ENCODE measurements at places on chromosomes 7 and 10. TPM values are rescaled to one million over a fixed set of nuclear protein-coding genes. Genes with fewer than 3 reads are reported as not detected.

- DNase-seq: peak; percentile 82
These were observed 2.0 kb downstream of the IFRD1 start for GRCh38 chr7:112452102-112452888.

The HOXA6 gene
- total RNA-seq: not detected

- no peak for DNase-seq
These were observed 132.8 kb downstream of the POLR1F start for GRCh38 chr7:19575909-19576557.

- no peak for DNase-seq
These were observed 86.9 kb downstream of the AOAH start for GRCh38 chr7:36637417-36637816.

GRCh38 chr10:33287112-33287511, 47.4 kb downstream of the NRP1 start:
- no peak for DNase-seq

DNA sequence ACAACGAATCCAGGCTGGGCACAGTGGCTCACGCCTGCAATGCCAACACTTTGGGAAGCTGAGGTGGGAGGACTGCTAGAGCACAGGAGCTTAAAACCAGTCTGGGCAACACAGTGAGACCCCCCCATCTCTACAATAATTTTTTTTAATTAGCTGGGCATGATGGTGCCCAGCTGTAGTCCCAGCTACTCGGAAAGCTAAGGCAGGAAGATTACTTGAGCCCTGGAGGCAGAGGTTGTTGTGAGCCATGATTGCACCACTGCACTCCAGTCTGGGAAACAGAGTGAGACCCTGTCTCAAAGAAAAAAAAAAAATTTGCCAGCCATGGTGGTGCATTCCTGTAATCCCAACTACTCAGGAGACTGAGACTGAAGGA, 396.3 kb downstream of the KCNMA1 start:
- DNase-seq: no peak

The MSRB2 gene
- total RNA-seq: 12.0 TPM

The AEBP1 gene
- total RNA-seq: 234 TPM

The OPALIN gene
- not detected for total RNA-seq

The CDH23 gene
- 0.25 TPM for total RNA-seq

DNA sequence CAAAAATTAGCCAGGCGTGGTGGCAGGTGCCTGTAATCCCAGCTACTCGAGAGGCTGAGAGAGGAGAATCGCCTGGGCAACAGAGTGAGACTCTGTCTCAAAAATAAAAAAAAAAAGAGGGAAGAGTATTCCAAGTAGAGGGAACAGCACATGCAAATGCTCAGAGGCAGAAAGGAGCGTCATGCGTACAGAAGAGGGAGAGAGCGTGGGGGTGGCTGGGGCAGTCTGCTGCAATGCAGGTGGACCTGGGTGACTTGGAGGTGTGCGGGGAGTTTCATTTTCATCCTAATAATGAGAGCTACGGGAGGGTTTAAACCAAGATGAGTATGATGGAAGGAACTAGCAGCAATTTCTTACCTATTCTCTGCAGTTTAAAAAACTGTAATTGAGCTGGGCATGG, 28.8 kb downstream of the CLIP2 start:
- DNase-seq: no peak

The TUBAL3 gene
- not detected for total RNA-seq

The PDE6C gene
- total RNA-seq: not detected

GRCh38 chr10:64956441-64956840, 1435.2 kb downstream of the REEP3 start:
- DNase-seq: no peak

The TWIST1 gene
- 33.2 TPM for total RNA-seq

DNA sequence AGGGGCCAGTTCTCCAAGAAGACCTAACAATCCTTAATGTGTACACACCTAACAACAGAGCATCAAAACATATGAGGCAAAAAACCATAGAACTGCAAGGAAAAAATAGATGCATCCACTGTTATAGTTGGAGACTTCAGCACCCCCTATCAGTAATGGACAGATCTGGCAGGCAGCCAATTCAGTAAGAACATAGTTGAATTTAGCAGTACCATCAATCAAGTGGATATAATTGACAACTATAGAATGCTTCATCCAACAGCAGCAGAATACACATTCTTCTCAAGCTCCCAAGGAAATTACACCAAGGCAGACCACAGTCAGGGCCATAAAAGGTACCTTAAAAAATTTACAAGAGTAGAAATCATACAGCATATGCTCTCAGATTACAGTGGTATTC, 42.2 kb downstream of the POLL start:
- no peak for DNase-seq

GRCh38 chr7:155284496-155285274, 13.0 kb upstream of the INSIG1 start:
- no peak for DNase-seq
